ENCODE measurements at places on chromosomes 3 and 15.

DNA sequence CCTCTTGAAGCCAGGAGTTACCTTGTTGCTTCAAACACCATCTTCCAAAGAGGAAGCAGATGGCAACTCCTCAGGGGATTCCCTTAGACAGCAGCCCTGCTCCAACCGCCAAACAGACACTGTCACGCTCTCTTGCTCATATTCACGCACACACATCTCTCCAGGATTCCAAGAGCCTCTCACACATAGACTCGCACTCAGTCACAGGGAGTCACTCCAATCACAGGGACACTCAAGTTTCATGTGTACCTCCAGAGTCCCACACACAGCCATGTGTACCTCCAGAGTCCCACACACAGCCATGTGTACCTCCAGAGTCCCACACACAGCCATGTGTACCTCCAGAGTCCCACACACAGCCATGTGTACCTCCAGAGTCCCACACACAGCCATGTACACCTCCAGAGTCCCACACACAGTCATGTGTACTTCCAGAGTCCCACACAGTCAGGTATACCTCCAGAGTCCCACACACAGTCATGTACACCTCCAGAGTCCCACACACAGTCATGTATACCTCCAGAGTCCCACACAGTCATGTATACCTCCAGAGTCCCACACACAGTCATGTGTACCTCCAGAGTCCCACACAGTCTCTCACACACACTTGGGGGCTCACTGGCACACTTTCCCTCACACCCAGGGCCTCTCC lies 6.1 kb downstream of the VWA5B2 start:
- DNase-seq = no peak

- no peak for DNase-seq
These were observed 9.8 kb upstream of the CLPX start for GRCh38 chr15:65194826-65195547.

- no peak for DNase-seq
These were observed 52.0 kb downstream of the CCR3 start for GRCh38 chr3:46293991-46294833.

- no peak for DNase-seq
These were observed 36.4 kb downstream of the CCDC80 start for GRCh38 chr3:112604536-112604935.

- DNase-seq = no peak
These were observed 10.6 kb downstream of the CHCHD4 start for GRCh38 chr3:14113965-14114635.

DNA sequence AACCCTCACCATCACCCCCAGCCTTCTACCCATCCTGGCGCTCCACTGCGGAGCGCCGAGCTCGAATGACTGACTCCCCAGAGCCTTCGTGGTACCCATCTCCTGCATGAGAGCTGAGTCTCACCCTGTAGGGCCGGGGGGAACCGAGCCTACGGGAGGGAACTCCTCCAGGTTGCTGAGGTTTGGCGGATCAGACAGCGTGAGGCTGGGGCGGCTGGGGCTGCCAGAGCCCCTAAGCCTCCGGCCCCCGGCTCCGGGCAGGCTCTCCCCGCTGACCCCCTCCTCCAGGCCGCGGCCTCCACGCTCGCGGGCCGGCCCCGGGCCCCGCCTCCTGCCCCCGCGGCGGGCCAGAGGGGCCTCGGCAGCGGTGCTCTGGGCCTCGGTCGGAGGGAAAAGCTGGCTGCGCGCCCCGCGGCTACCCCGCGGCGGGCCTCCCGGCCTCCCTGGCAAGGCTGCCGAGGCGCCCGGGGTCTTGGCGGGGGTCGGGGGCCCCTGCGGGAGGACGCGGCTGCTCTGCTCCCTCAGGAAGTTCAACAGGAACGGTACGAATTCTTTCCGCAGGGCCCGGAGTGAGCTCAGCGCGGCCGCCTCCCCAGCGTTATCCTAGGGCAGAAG lies 643 bp downstream of the CDAN1 start:
- no peak for DNase-seq

GRCh38 chr15:36428102-36428845 lies 151.2 kb upstream of the CDIN1 start:
- DNase-seq = peak; percentile 98

DNA sequence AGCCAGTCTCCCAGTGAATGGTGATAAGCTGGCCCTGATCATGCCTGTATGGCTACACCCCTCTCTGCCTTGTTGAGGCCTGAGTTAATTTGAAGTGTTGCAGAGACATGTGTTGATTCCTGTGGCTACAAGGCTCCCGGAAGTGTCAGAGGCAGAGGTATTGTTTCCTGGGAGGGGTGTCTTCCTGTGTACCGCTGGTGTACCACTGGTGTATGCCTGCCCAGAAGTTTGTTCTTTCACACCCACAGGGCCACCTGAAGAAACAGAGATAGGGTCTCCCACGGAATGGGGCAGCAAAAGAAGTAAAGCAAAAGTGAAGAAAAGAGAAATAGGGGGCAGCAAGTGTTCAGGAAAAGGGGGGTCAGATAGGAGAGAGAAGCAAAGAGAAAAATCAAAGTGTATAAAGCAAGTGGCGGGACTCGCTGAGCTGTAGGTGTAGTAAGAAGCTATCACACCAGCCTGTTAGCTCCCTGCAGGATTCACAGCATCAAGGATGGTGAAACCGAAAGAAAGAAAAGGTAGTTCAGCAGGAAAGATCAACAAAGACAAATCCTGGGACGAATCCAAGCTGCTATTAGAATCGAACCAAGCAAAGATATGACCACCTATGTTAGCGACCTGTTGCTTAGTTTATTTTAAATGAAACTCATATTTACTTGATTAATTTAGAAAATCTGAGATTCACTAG lies 36.6 kb upstream of the CD47 start:
- no peak for DNase-seq

GRCh38 chr15:92677999-92678398 lies 22.4 kb upstream of the FAM174B start:
- DNase-seq = no peak

Data from epithelial cell of proximal tubule (primary cell).